ENCODE measurements at places on chromosomes 4 and X.

- DNase-seq = no peak
Observed at GRCh38 chr4:156677656-156678055, 293.9 kb downstream of the PDGFC start.

DNA sequence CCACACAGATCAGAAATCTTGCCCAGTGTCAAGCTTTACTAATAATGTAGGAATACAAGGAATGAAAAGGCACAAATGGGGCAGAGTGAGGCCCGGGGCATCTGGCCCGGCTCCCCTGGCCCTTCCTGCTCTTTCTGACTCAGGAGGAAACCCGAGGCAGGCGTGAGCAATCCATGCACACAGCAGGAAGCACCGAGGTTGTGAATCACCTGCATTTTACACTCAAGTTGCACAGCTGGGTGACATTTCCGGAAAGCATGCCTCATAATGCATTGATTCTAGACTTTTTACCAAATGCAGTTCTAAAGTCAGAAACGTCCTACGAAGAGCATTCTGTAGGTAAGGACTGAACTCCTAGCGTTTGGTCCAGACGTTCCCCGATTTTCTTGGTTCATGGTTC, 38.9 kb downstream of the PRIMPOL start:
- DNase-seq = no peak

GRCh38 chr4:20091781-20092180, 159.9 kb upstream of the SLIT2 start:
- no peak for DNase-seq

DNA sequence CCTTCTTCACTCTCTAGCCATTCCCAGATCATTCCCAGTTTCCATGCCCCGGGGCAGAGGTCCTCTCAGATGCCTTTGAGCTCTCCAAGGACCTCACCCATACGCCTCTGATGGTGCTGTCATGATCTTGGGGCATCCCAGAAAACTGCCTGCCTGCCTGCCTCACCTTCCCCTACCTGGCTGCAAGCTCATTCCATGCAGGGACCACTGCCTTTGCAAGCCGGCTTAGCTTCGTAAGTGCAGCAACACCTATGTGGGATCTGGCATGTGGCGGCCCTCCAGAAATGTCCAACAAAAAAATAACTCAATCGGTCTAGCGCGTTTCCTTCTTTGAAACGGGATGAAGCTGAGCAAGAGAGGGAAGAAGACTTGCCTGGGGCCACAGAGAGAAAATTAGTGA, 53.0 kb downstream of the C4orf50 start:
- no peak for DNase-seq

- DNase-seq = no peak
Observed at GRCh38 chr4:72208421-72209075, 176.7 kb downstream of the NPFFR2 start.

GRCh38 chrX:150032742-150033141, 94.5 kb upstream of the EOLA2 start:
- DNase-seq = no peak
